NCI-H2171 treated with DMSO at 0.1 percent for 48 hours (cell line): ENCODE measurements at places on chromosomes 12 and 14.

GRCh38 chr12:43903686-43904085 is 67.8 kb downstream of the TMEM117 start:
- DNase-seq = no peak

DNA sequence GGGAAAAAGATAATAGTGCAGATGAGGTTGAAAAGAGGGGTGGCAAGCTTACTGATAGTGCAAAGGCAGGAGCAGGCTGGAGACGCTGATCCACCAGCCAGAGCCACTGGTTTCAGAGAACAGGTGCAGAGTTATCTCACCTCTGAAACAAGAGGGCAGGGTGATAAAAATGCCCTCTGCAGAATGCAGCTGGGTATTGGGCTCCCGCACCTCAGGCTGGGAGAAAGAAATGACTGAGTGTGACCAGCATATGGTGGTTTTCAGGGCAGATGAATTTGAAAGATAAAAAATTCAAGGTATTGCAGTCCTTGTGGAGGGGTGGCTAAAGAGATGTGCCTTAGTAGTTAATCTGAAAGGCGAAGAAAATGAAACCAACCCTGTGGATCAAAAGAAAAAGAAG is 2.9 kb upstream of the TMEM30B start:
- DNase-seq = no peak

GRCh38 chr14:63603749-63604277 is 37.9 kb downstream of the WDR89 start:
- peak; percentile 99 for DNase-seq

- DNase-seq = no peak
Observed at GRCh38 chr12:68620519-68621471, 10.1 kb downstream of the RAP1B start.

- no peak for DNase-seq
Observed at GRCh38 chr12:76863005-76863670, 15.7 kb downstream of the CSRP2 start.

- no peak for DNase-seq
Observed at GRCh38 chr14:74547331-74547927, 53.9 kb downstream of the ISCA2 start.

- no peak for DNase-seq
Observed at GRCh38 chr12:46082490-46083200, 92.3 kb upstream of the SCAF11 start.

DNA sequence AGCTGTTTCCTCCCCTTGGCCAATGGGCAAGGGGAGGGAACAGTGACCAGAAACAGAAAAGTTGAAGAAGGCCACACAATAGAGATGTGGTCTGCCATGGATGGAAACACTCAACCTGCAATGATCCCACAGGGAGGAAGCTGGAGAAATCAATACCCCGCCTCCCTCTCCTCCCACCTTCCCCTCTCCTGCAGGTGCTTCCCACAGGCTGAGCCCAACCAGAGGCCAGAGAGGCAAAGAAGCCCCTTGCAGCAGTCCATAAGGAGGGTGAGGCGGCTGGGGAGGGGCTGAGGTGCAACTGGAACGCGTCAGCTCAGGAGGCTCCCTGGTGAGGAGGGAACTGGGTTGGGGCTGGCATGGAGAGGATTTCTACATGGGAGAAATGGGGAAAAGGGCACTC is 84.0 kb downstream of the RNF34 start:
- no peak for DNase-seq

- no peak for DNase-seq
Observed at GRCh38 chr12:45959728-45960127, 30.6 kb downstream of the SCAF11 start.

DNA sequence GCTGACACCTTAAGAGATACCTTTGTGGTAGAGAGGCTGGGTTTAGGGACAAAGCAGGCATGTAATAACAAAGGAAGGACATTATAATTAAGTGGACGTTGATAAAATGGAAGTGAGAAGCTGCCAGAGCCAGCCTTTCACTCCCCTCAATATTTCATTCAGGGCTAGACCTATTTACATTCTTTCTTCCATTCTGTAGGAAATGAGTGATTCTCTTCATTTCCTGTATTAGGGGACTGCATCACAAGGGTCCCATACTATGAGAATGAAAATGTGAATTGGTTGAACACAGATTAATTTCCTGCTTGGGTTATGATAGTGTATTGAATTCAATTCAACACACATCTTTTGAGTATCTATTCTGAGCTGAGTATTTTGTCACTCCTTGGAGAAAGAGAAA is 143.0 kb downstream of the OTOGL start:
- no peak for DNase-seq

DNA sequence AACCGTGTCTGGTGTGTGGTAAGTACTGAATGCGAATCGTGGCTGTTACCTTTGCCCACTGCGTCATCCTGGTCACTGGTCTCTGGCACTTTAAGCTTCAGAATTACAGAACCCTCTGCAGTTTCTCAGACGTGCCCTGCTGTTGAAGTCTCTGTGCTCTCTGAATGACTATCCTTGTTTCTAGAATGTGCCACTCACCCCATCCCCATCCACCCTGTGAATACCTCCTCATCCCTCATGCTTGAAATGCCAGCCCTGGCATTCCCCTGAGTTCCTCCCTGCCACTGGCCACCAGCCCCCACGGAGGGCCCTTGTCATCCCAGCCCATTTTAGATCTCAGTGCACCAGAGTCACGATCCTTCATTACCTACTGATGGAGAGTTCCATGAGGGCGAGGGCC is 21.3 kb downstream of the TPCN1 start:
- DNase-seq = no peak

GRCh38 chr12:1531153-1531653 is 63.2 kb downstream of the FBXL14 start:
- DNase-seq = peak; percentile 41

- DNase-seq = no peak
Observed at GRCh38 chr14:34104489-34105397, 153.9 kb upstream of the EGLN3 start.

DNA sequence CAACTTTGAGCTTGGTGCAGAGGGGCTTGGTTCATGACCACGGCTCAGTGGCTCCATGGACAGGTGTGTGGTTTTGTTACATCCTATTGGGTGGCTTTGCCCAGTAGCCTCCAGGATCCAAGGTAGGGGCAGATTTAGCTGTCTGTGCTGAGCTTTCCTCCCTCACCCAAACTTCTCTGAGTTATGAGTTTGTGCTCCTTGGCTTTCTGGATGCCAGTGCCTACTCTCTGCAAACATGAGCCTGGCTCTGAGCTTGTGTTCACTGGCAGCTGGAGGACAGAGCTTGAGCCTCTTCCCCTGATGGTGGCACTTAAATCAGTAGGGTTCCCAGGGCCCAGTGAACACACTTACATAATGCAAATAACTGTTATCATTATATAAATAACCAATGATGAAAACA is 45.3 kb upstream of the HECTD1 start:
- no peak for DNase-seq

GRCh38 chr14:39366460-39367386 is 65.5 kb downstream of the FBXO33 start:
- DNase-seq = no peak

- DNase-seq = no peak
Observed at GRCh38 chr12:89717759-89718523, 9.3 kb upstream of the ATP2B1 start.
